ENCODE measurements at places on chromosomes 6 and 20.

DNA sequence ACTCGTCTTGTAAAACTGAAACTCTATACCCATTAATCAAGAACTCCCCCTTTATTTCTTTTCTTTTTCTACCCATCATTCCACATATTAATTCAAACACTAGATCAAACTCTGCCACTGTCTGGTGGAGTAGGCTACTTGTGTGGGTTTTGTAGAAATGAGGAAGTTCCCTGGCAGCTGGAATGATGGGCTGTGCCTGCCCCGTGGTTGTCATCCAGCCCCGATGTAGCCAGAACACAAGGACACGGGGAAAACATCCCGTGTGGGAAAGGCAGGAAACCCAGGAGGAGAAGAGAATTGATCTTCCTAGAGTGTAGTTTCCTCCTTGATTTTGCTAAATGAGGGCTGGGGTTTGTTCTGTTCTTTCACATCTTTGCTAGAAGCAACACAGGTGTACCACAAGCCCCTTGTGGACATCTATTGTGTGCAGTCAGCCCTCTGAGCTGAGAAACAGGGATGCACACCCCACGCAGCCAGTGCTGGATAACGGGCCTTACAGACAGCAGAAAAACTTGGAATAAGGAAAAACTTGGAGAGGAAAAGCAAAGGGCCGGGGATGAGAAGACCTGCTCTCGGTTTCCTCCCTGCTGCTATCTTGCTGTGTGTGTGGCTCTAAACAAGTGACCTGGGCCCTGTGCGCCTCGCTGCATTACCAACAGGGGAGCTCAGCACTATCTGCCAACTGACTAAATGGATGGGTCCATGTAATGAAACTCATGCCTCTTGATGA is 88.0 kb downstream of the SCML4 start:
- no peak for DNase-seq

DNA sequence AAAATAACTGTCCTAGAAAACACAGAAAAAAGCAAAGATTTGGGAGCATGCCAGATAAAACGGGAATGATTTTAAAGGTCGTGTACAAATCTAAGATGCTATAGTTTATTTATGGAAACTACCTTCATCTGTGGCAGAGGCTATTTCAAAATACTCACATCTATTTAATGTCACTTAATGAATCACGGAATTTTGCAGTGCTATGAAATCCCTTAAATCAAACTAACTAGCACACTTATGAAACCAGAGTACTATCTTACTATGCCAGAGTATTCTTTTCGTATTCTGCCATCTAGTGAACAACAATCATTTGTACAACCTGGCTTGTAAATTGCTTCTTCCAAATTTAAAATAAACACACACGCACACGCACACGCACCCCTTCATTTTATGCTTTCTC is 77.9 kb upstream of the BMP5 start:
- no peak for DNase-seq

DNA sequence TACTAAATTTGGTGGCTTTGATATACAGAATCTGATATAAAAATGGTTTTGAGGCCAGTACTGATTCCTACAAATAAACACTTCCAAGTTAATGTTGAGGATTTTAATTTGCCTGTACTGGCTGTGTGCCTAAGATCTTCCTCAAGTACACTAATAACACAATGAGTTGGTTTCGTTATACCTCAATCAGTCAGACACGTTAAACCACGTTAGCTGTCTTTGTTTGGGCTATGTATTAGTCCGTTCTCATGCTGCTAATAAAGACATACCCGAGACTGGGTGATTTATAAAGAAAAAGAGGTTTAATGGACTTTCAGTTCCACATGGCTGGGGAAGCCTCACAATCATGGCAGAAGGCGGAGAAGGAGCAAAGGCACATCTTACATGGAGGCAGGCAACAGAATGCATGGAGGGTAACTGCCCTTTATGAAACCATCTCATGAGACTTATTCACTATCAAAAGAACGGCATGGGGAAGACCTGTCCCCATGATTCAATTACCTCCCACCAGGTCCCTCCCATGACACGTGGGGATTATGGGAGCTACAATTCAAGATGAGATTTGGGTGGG is 46.2 kb downstream of the NT5E start:
- DNase-seq: no peak

GRCh38 chr6:2626401-2626800 is 124.3 kb downstream of the MYLK4 start:
- DNase-seq: no peak

DNA sequence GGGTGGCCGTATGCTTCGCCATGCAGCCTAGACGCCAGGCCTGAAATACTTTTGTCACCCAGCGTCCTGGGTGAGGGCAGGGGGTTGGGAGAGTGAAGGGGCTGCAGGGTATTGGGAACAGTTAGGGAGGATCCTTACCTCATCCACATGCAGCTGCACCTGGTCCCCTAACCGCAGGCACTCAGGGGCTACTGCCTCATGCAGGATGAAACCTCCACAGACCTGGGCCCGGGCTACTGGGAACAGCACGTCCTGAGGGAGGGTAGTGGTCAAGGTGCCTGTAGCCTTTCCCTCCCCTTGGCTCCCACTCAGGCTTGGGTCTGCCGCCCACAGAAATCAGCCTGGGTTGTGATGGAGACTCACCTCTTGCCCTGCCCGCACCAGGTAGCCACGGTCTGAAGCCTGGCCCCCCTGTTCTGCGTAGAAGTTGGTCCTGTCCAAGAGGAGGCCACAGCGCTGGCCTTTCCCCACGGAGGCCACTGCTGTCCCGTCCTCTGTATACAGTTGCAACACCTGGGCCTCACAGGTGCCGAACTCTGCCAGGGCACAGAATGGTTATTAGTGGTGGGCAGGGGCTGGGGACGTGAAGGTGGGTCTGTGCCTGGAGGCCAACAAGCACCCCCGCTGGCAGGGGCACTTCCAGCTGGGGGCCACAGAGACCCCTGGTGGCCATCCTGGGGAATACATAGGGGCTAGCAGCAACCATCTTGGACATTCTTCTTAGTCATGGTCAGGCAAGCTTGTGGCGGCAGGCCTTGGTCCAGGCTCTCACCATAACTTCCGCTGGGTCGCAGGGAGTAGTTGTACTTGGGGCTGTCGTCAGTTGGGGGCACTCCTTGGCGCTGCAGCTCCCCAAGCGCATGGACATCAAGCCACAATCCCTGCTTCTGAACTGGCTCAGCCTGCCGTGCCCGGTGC is 8.6 kb downstream of the AARS2 start:
- no peak for DNase-seq

- no peak for DNase-seq
Measured at GRCh38 chr6:168778201-168778600, 337.2 kb downstream of the SMOC2 start.

DNA sequence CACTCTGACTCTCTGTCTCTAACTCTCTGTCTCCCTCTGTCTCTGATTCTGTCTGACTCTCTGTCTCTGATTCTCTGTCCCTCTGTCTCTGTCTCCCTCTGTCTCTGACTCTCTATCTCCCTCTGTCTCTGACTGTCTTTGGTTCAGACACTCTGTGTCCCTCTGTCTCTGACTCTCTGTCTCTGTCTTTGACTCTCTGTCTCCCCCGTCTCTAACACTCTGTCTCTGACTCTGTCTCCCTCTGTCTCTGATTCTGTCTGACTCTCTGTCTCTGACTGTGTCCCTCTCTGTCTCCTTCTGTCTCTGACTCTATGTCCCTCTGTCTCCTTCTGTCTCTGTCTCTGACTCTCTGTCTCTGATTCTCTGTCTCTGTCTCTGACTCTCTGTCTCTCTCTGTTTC is 21.7 kb upstream of the NOL4L start:
- DNase-seq: no peak

- DNase-seq: no peak
Measured at GRCh38 chr6:89353118-89353556, 615 bp upstream of the UBE2J1 start.

DNA sequence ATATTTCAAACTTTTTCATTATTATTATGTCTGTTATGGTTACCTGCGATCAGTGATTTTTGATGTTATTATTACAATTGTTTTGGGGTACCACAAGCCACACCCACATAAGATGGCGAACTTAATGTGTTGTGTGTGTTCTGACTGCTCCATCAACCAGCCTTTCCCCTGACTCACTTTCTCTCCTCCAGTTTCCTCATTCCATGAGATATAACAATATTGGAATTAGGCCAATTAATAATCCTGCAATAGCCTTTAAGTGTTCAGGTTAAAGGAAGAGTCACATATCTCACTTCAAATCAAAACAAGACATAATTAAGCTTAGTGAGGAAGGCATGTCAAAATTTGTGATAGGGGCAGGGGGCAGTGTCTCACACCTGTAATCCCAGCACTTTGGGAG is 16.3 kb upstream of the POPDC3 start:
- no peak for DNase-seq

Measured in activated naive CD4-positive, alpha-beta T cell (primary cell).